ENCODE measurements at places on chromosomes 7 and 10. TPM values are rescaled to one million over a fixed set of nuclear protein-coding genes. Genes with fewer than 3 reads are reported as not detected.

DNAJB9 gene
- polyA plus RNA-seq, result 41.5 TPM

BTBD16 gene
- 2.3 TPM for polyA plus RNA-seq

HECW1 gene
- polyA plus RNA-seq, result not detected

KLF14 gene
- not detected for polyA plus RNA-seq

LAMB1 gene
- polyA plus RNA-seq, result 17.9 TPM

GNAT3 gene
- polyA plus RNA-seq, result not detected

MACC1 gene
- 0.07 TPM for polyA plus RNA-seq
